Fibroblast of skin of right quadriceps (primary cell): ENCODE measurements at places on chromosomes 12 and 14.

DNA sequence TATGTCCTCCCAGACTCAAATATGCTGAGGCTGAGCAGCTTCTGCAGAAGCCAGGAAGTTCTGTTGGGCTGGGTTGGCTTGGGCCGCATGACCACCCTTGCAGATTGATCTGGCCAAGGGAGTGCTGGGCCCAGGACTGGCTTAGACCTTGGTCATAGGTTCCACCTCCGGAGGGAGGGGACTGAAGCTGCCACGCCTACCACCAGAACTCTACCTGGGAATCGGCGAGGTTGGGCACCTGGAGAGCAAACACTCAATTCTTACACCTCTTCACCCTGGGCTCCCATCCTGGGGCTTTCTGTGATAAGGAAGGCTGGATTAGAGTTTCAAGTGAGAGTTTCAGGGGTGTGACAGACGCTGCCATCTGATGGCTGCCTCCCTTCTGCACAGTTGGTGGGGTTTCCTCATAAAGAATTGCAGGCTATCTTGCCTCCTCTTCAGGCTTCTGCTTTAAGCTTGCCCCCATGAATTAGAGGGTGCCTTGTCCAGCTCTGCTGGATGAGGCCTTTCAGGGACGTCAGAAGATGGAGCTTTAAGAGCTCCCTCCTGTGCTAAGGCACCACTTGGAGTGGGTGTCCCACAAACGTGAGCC, 5.8 kb downstream of the SLC24A4 start:
- no peak for DNase-seq

DNA sequence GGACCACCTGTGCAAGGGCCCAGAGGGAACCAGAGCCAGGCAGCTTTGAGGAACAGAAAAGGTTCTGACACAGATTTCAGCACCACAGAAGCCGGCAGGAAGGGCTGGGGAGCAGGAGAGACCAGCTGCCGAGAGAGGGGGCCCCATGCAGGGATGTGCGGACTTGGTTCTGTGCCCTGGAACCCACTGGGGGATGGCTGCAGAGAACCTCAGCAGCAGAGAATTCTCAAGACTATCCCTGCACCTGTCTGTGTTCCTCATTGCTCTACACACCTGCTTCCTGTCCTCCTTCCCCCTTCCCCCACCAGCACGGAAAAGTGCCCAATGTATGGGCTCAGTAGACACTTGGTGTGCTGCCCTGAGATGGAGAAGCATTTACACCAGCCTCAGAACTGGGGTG, 3.2 kb downstream of the SERPINA9 start:
- DNase-seq: no peak

GRCh38 chr12:130715150-130715997, 725 bp downstream of the RIMBP2 start:
- peak; percentile 5 for DNase-seq

DNA sequence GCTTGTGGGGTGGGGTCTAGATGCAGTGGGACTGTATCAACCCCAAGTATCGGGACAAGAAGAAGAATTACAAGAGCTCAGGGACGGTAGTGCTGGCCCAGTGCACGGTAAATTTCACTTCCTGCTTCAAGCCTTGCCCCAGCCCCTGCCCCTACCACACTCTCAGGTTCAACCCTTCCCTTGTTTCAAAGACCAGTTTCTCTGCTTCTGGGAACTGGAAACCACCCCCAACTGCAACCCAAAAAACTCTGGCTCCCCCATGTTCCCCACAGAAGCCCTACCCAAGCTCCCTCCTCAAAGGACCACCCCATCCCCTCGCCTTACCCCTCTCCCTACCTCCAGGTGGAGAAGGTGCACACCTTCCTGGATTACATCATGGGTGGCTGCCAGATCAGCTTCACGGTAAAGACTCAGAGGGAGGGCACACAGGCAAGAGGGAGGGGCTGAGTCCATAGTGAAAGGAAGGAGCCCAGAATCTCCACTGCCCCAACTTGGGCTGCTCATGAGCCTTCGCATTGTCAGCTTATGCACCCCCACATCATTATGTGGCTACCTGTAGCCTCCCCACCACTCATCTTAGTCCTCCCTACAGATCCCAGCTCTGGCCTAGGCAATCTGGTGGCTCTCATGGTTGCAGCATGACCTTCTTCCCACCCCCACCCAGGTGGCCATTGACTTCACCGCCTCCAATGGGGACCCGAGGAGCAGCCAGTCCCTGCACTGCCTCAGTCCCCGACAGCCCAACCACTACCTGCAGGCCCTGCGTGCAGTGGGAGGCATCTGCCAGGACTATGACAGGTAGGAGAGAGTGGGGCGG, 4.3 kb downstream of the CPNE6 start:
- DNase-seq: no peak

DNA sequence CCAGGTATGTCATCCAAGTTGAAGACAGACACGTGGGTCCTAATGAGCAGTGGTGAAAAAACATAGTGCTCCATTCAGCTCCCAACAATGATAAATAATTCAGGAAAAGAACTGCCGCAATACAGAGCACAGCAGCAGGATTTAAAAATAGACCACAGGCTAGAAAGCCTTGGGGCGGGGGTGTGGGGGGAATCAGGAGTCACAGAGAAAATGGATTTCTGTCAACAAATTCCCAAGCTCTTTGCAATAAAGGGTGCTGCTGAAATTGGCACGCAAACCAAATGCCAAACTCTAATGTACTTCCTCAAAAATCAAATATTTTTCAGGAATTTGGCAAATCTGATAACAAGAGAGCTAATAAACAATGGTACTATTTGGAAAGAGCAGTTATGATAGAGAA, 58.6 kb downstream of the R3HDM2 start:
- DNase-seq: peak; percentile 22

GRCh38 chr12:14545144-14546124, 22.2 kb downstream of the PLBD1 start:
- DNase-seq: no peak

DNA sequence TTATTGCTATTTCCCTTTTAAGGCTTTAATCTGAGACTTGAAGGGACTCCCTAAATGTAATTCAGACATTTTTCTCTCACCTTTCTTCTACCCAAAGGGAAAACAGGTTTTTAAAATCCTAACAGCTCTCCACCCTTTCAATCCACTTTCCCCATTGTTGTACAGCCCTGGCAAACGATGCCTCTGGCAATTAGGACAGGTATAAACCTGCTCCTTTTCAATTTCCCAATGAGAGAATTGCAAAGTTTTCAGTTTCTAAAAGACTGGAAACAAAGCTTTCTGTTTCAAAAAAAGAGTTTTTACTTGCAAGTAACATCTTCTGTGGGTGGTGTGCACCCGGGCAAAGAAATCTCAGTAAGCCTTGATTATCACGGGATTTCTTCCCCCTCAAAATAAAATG, 131.2 kb downstream of the HMGA2 start:
- DNase-seq: no peak

DNA sequence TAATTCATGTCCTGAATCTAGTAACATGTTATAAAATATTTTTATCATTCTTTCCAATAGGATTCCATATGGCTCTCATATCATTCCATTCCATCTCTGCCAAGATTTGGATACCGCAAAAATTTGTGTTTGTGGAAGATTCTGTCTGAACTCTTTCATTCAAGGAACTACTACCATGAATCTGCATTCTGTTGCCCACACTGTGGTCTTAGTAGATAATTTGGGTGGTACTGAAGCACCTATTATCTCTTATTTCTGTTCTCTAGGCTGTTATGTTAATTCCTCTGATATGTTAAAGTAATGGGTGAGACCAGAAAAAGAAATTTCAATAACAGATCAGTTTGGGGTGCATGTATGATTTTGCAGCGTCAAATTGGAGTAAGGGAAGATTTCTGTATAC, 6.2 kb downstream of the RPL36AL start:
- no peak for DNase-seq

- DNase-seq: no peak
These were observed 154.9 kb downstream of the KIF26A start for GRCh38 chr14:104293231-104293841.

GRCh38 chr12:52035190-52035589, 16.1 kb upstream of the NR4A1 start:
- no peak for DNase-seq

DNA sequence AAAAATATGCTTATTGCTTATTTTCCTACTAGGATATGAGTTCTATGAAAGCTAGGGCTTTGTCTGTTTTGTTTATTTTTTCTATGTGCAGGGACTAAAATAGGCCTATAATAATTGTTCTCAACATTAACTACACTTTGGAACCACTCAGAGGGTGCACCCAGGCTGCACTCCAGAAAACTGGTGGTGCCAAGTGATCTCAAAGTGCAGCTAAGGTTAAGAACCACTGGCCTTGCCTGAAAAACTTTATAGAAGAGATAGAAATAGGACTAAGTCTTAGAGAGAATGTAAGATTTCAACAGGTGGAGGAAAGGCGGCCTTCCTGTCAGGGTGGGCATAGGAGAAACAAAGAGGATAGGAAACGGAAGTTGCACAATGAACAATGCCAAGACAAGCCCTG, 37.7 kb upstream of the NR1H4 start:
- DNase-seq: no peak

DNA sequence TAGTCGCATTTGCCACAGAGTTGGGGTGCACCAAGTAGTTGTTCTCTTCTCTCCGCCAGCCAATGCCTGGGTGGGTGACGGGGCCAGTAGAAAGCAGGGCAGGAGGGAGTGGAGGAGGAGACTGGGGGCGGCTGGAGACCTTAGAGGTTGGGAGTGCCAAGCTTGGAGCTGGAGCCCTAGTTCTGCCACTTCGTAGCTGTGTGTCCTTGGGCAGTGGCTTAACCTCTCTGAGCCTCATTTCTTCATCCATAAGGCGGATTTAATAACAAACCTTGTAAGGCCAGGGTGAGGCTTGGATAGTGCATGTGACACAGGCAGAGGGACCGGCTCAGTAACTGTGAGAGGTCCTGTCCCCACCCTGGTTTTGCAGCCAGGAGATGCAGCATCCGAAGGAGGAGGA, 81.1 kb upstream of the LHX5 start:
- no peak for DNase-seq

DNA sequence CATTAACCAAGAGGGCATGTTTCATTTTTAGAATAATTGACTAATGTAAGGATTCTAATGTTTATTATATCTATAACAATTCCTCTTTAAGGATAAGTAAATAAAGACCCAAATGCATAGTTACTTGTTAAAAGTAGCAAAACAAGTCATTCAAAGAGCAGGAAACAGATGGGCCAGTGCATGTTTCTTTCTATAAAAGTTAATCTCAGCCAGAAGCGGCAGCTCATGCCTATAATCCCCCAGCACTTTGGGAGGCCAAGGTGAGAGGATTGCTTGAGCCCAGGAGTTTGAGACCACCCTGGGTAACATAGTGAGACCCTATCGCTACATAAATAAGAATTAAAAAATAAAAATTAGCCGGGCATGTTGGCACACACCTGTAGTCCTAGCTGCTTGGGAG, 391.0 kb upstream of the RGS6 start:
- DNase-seq: no peak

DNA sequence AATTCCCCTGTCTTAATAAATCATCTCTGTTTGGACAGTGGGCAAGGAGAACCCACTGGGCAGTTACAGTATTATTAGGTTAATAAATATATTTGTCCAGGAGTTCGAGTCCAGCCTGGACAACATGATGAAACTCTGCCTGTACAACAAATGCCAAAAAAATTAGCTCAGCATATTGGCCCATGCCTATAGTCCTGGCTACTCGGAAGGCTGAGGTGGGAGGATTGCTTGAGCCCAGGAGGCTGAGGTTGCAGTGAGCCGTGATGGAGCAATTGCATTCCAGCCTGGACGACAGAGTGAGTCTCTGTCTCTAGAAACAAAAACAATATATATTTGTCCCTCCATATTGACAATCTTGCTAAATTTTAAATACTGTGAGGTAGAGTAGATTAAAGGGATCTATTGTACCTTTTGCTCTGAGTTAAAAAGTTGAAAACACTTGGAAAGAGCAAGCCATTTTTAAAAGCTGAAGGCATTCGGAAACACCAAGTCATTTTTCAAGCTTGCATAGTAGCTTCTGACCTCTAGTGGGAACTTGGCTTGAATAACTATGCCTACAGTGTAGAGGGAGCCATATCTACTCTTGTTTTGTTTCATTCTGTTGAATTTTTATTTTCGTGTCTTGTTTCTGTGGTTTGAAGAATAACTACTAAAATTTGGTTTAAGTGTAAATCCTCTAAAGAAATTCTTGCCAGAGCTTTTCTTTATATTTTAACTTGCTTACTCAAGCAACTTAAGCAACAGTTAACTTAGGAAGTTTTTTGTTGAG, 14.6 kb upstream of the EEA1 start:
- no peak for DNase-seq

DNA sequence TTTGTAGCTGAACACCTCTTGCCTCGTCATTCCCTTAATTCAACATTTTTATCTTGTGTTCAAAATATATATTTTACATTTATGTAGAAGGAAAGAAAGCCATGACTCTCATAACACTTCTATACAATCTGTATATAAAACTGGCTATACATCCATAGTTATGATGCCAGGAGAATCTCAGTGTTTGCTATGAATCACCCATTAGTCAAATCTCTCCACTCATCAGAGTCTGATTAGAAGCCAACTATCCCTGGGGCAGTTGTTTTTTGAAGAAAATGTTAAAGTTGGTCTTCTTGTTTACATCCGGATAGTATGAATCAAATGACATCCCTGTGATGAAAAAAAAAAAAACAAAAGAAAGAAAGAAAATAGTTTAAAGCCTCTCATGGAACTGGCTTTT, 503.9 kb downstream of the NELL2 start:
- DNase-seq: peak; percentile 43

- DNase-seq: no peak
These were observed 8.5 kb downstream of the PLEKHD1 start for GRCh38 chr14:69493038-69493437.

- DNase-seq: peak; percentile 6
These were observed 319.4 kb downstream of the SYT1 start for GRCh38 chr12:79183926-79184325.

- DNase-seq: no peak
These were observed 105.7 kb upstream of the PLEKHG7 start for GRCh38 chr12:92597118-92597517.

GRCh38 chr12:50132505-50133135, 20.6 kb downstream of the COX14 start:
- DNase-seq: peak; percentile 62

DNA sequence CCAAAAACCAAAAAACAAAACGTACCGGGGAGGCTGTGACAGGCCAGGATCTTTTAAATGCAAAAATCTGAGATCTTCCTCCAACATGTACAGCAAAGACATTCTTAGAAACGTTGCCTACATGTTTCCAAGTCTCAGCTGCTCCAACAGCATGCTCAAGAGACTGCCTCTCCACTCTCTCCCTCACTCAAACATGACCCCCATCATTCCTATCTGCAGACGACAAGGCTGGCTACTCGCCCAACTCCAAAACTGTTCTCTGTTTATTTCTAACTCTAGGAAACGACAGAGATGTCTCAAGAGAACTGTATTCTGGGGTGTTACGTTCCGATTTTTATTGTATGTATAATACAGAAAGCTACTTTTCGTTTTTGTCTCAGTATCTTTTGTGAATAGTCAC, 57.5 kb upstream of the TMCC3 start:
- peak; percentile 63 for DNase-seq

DNA sequence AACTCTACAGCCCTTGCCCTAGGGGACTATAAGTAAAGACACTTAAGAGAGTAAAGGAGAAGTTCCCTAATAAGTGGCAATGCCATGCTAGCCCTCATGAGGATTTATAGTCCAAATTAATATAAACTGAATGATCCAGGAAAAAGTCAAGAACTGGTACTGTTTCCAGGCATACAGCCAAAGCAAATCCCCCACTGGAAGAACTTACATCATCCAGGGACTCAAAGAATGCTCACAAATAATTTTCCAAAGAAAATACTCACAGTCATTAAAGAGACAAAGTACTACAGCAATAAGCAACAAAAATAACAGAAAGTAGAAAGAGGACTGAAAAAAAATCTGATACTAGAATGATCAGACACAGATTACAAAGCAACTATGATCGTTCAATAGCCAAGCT, 79.7 kb upstream of the RAP1B start:
- DNase-seq: peak; percentile 89

- DNase-seq: no peak
These were observed 34.2 kb upstream of the TCL1B start for GRCh38 chr14:95651821-95652583.
